ENCODE measurements at places on chromosomes 7 and 10.

DNA sequence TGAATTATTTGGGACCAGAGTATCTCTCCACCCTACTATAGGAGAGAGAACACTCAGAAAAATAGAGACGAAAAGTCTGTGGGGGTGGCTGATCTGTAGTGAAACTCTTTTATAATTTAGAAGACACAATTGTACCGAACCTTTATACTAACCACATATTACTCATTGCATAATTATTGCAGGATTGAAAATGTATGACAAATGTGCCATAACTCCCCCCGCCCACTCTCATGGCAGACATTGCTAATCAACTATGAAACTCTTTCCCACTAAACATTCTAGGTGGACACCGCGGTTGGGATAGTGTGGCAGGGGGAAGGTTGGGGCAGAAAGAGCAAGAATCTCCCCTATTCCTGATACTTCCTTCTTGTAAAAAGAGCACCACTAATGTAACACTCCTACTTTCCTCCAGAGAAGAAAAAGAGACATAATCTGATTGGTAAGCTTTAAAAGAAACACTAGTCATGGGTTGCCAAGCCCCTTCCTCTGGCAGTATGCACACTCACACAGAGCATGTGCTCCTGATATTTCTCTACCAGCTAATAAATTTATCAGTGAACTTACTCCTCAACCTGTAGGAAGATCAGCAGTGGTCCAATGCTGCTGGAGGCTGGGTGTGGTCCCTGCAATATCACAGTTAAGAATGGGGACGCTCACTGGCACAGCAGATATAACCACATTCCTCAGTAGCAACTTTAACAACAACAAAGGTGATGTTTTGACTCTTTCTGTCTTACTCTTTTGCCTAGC lies 18.7 kb upstream of the ARID5B start:
- no peak for DNase-seq

- DNase-seq, result no peak
Observed at GRCh38 chr10:10490581-10490980, 527.1 kb upstream of the CELF2 start.

DNA sequence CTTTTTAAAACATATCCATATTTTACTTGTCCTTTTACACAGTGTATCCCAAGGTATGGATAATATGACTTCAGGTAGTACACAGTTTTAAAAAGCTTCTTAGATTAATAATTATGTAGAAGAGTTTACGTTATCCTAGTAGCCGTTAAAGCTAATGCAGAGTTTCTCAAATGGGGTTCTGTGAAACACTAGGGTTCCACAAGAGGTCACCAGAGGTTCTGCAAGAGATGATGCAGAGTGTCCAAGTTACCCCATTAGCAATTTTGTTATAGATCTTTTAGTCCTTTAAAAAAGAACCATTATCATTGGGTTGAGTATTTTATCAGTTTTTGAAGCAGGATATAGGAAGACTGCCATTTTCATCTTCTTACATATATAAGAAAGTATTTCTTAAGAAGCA lies 298.9 kb upstream of the HPS1 start:
- no peak for DNase-seq

- DNase-seq, result no peak
Observed at GRCh38 chr7:4273566-4274230, 408.4 kb upstream of the FOXK1 start.

GRCh38 chr7:140389445-140389844 lies 8.9 kb downstream of the SLC37A3 start:
- no peak for DNase-seq

GRCh38 chr7:1712907-1713501 lies 42.9 kb downstream of the ELFN1 start:
- no peak for DNase-seq

DNA sequence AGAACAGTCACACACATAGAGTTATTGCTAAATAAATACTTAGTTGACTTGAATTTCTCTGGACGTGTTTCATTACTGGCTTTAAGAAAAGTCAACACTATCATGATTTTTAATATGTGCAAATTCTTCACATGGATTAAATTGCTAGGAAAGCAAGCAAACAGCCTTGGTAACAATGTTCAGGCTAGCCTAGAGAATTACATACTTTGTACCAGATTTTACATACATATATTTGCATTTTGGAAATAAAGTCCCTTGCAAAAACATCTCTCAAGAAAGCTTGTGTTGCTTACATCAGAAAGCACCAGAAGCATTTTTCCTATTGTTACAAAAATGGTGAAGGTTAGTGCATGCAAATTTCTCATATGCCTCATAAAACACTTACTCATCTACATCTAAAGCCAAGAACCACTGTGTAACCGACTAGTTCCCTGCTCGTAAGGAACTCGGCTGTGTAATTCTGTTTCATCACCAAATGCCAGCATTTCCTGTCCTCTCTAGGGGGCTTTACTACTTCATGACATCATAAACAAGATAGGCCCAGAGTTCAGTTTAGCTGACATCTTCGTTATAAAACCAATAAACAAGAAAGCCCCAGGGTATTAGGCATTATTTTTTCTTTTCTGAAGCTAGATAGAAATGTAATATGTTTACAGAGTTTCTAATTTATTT lies 87.8 kb downstream of the CFAP58 start:
- DNase-seq, result no peak

- no peak for DNase-seq
Observed at GRCh38 chr10:1059902-1060301, 3.7 kb downstream of the WDR37 start.

DNA sequence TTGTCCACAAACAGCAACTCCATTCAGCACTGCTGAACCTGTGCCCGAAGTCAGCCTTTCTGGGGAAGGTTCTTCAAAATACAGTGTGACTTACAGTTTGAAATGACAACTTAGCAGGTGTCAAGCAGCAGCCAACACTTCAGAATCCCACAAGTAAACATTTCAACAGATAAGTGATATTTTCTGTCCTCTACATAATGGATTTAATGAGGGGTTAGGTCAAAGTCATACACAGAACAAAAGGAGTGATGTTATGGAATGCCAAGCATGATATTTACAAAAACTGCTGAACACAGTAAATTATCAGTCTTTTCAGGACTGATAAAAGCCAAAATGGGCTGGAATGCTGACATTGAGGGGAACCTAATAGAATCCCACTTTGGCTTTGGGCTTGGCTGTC lies 77.6 kb upstream of the JAZF1 start:
- no peak for DNase-seq

DNA sequence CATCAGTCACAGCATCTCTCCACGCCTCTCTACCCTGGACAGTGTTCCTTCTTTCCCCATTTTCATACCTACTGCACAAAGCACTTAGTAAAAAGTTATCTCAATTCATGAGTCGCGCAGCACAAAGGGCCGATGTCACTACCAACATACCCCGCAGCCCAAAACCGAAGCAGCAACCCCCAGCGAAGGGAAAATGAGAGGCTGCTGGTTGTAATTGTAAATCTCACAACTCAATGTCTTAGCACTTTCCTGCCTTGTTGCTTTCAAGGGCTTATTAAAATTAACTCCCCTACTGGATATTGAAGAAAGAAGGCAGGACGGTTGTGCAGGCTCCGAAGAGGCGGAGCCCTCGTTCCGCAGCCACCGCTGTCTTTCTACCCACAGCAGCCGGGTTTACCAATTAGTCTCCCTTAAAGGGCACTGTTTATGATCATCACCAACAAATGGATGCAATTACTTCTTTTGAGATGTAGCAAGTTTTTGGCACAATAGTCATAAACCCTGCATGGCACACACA lies 6.5 kb downstream of the DIP2C start:
- no peak for DNase-seq

- no peak for DNase-seq
Observed at GRCh38 chr10:13712476-13712836, 125.7 kb downstream of the PRPF18 start.

- DNase-seq, result no peak
Observed at GRCh38 chr7:1123715-1124114, 35.8 kb downstream of the GPER1 start.

DNA sequence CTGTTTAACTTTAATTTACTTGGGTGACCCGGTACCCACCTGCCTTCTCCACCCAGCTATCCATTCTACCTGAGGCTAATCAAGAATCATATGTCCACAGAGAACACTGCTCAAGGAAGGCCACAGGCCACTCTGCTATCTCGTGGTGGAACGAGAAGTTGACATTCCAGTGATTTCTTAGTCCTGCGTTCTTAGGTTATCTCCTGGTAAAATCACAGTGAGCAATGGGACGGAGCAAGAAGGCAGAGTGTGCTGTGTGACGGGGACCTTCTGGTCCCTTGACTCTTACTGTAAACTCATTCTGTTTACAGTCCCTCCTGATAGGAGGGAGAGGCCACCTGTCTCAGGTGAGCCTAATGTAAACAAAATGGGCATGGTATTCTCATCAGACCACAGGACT lies 256.6 kb downstream of the TNS3 start:
- no peak for DNase-seq

DNA sequence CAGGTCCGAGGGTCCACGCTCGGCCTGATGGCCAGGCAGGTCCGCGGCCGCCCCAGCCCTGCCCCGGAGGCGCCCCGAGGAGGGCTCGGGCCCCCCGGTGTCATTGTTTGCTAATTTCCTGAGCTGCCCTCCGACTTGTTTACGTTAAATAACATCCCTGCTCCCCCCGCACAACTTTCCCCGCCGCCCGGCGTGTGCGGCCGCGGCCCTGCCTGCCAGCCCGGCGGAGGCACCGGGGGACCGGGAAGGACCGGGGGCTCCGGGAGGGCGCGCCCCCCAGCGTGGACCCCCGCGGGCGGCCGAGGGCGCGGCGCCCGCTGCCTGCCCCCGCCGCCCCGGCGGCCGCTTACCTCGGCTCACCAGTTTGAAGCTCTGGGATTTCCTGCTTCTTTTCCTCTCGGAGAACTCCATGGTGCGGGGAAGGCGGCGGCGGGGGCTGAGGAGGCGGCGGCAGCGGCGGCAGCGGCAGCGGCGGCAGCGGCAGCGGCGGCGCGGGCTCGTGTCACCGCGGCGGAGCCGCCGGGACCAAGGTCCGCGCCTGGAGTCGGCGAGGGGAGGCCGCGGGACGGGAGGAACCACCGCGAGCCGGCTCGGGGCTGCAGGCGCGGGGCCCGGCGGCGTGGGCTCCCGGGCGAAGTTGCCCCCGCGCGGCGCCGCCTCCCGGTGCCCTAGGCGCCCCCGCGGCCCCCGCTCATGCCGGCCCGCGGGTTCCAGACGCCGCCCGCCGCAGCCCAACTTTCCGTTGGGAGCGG lies 515 bp downstream of the BEND7 start:
- no peak for DNase-seq

DNA sequence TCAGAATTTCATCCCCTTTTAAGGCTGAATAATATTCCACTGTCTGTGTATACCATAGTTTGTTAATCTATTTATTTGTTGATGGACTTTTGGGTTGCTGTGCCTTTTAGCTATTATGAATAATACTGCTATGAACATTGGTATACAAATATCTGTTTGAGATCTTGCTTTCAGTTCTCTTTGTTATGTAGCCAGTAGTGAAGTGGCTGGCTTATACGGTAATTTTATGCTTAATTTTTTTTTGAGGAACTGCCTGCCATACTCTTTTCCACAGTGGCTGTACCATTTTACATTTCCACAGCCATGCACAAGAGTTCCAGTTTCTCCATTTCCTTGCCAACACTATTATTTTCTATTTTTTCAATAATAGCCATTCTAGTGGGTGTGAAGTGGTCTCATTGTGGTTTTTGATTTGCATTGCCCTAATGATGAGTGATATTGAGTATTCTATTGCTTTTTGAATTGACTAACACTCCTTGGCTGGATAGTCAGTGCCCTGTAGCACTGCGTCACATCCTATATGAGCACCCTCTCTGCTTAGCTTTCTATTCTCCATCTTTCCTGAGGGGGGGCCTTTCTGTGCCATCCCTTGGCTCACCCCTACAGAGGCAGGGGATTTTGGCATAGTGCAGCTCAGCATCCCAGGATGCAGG lies 29.4 kb upstream of the RAPGEF5 start:
- no peak for DNase-seq

DNA sequence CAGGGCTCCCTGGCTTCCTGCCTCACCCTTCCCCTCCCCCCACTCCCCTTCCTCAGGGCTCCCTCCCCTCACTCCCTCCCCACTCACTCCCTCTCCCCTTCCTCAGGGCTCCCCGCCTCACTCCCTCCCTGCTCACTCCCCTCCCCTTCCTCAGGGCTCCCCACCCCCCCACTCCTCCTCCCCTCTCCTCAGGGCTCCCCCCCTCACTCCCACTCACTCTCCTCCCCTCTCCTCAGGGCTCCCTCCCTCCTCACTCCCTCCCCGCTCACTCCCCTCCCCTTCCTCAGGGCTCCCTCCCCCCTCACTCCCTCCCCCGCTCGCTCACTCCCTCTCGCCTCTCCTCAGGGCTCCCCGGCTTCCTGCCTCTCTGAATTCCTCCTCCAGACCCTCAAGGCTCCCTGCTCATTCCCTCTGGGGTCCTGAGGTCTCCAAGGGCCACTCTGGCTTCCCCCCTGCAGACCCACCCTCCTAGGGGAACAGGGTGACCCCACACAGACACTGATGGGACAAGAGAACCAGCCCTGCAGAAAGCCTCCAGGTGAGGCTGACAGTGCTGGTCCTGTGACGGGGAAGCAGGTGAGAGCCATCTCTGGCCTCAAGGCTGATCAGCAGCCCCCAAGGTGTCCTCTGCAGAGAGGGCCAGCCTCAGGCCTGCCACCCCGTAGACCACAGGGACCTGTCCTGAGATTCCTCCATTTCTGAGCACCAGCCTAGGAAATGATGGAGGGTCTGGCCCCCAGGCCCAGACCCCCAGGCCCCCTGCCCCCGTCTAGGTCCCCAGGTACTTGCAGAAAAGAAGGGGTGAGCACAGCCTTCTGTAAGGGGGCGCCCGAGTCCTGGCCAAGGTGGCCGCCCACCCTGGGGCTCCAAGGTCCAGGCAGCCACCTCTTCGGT lies 47.2 kb downstream of the PWWP2B start:
- DNase-seq, result no peak

GRCh38 chr10:61733358-61733940 lies 70.7 kb downstream of the CABCOCO1 start:
- DNase-seq, result no peak

- no peak for DNase-seq
Observed at GRCh38 chr7:7201578-7202374, 19.4 kb downstream of the C1GALT1 start.

DNA sequence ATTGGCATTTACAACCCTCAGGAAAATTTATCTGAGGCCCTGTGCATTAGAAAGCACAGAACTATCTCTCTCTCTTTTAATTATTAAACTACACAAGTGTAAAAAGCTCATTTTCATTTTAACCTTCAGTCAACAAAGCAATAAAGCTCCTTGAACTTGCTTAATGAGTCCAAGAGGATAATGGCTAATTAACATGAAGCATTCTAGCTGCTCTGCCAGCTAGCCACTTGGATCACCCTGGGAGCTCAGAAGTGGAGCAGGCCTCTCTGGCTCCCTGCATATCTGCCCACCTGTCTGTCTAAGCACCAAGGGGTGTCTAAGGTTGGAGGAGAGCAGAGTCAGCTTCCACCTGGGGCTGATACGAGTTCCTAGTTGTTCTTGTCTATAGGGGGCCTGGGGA lies 56.0 kb upstream of the SLC35G1 start:
- no peak for DNase-seq

- no peak for DNase-seq
Observed at GRCh38 chr10:14332903-14333302, 2.2 kb upstream of the FRMD4A start.

Data from T-helper 22 cell (primary cell).